Stimulated activated CD4-positive, alpha-beta T cell treated with anti-CD3 and anti-CD28 coated beads, Interleukin-1b, Interleukin-23, amount 100 ng/mL, for 4 hours (primary cell): ENCODE measurements at places on chromosomes 7 and 10.
A peak's percentile ranks its signal among the peaks of the same experiment; 100 is the strongest.

DNA sequence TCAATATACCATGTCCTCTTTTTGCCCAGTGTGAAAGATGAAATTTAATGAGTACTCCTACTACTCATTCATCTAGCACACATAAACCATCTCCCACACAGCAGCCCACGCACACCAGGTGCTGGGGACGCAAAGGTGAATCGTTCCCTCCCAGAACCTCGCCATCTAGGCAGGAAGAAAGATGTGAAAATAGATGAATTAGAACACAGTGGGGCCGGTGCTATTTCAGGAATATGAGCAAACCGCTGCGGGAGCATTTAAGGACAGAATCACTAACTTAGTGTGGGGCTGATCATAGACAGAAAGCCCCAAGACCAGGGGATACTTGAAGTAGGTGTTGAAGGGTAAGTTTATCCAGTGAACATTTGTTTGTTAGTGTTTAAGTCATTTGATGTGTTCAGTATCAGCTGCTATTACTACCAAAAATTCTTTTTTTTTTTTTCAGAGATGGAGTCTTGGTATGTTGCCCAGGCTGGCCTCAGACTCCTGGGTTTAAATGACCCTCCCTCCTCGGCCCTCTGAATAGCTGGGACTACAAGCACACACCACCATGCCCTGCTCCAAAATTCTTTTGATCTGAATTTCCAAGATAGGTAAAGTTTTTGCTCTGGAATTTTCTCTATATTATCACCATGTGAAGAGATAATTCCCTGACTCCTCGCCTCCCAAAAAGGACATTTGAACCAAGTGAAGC is 48.8 kb downstream of the CPXM2 start:
- DNase-seq: no peak

- DNase-seq: no peak
These were observed 317.2 kb downstream of the BBS9 start for GRCh38 chr7:33446551-33446950.

- DNase-seq: no peak
These were observed 127.7 kb downstream of the SRI start for GRCh38 chr7:88091988-88092675.

DNA sequence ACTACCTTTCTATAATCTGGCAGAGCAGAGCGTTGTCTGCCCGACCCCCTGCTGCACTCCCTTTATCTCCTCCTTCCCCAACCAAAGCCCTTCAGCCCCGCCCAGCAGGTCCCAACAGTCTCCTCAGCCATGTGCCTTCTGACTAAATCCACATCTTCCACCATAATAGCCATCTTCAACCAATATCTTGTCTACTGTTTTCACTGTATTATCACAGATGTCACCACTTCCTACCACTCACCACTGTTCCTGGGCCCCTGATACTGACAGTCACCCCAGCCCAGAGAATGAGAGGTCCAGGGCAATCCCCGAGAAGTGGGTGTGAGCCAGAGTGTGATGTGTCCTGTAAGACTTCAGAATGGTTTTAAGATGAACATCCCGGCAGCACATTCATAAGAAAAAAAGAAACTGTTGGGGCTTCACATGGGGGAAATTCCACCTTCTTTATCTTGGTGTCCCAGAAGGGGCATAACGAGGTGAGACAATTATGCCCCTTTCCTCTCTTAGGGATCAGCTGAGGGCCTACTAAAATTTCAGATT is 25.3 kb downstream of the CCDC6 start:
- peak; percentile 18 for DNase-seq

- no peak for DNase-seq
These were observed 145.6 kb upstream of the CALCR start for GRCh38 chr7:93720106-93720505.

DNA sequence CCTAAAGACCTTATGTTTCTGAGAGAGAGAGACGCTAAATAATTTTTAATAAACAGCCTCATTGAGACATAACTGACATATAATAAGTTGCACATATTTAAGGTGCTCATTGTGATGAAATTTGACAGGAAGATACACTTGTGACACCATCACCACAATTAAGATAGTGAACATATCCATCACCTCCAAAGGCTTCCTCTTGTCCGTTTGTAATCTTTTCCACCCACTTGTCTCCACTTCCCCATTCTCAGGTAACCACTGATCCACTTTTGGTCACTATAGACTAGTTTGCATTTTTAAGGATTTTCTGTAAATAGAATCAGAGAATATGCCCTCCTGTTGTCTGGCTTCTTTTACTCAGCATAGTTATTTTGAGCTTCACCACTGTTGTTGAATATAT is 195.1 kb upstream of the WDR11 start:
- no peak for DNase-seq
